CD4-positive, alpha-beta T cell treated with Interleukin-15 for 4 hours (primary cell): ENCODE measurements at places on chromosomes 2 and 18.

DNA sequence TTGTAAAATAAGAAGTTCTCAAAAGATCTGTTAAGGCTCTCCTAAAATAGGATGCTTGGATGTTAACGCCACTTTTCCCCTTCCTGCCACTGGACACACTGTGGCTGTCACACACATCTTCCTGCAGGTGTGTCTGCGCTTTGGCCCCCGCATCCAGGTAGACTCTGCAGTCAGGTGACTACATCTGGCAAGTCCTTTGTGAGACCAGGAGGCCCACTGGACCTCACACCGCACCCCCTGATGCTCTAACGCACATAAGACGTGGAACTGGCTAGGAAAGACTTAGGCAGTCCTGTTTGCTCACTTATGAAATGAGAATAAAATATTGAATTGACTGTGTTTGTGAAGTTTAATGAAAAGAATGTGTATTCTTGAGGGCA, 67.6 kb upstream of the PXDN start:
- no peak for DNase-seq

- DNase-seq = no peak
These were observed 27.1 kb upstream of the SOX11 start for GRCh38 chr2:5665066-5665465.

DNA sequence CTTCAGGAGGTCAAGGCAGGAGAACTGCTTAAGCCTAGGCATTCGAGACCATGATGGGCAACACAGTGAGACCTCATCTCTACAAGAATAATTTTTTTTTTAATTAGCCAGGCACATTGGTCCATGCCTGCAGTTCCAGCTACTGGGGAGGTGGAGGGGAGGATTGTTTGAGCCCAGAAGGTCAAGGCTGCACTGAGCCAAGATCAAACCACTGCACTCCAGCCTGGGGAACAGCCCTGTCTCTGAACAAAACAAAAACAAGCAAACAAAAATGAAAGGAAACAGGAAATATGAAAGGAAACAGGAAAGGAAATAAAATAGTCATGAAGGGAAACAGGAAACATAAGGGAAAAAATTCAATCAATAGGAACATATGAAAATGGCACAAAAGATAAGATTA, 64.7 kb upstream of the TMEM247 start:
- DNase-seq = no peak

DNA sequence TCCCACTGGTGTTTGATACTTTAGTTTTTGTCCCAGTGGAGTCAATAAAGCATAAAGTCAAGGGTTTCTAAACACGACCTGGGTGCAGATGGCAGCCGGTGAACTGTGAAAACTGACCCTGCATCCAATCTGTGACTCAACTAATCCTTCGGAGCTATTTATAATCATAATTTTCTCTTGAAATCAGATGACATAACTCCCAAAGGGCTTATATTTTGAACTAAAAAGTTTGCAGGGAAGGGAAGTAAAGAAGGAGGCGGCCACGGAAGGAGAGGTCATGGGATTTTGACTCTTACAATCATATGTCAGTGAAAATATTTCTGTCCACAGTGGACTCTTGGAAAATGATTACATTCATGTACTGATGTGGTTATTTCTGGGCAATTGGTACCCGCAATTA, 178.5 kb downstream of the PDE1A start:
- no peak for DNase-seq

DNA sequence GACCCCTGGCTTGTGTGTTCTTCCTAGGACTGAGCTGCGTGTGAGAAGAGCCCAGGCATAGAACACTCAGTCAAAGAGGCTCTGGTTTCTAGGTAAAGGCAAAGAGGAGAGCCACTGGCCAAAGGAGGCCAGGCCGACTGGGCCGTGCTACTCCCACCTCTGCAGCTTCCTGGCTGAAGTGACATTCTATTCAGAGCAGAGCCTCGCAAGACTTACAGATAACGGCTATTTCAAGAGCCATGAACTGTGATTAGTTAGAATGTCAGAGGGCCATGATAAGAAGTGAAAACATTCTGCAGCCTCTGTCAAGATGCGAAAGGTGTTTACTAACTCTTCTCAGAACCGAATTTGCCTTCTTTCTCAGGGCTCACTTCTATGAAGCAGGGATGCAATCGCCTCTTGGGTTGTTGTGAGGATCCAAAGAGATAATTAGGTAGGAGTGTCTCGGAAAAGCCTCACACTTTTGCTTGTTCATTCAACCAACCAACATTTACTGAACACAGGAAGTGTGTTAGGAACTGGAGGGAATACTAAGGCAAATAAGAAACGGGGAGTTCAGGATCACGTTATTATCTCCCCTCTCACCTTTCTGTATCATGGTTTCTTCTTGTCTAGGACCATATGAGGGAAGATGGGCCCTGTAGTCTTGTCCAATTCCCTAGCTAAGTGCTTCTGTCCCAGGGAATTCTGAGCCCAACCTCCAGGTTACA, 3.4 kb upstream of the DNAJC5G start:
- no peak for DNase-seq

DNA sequence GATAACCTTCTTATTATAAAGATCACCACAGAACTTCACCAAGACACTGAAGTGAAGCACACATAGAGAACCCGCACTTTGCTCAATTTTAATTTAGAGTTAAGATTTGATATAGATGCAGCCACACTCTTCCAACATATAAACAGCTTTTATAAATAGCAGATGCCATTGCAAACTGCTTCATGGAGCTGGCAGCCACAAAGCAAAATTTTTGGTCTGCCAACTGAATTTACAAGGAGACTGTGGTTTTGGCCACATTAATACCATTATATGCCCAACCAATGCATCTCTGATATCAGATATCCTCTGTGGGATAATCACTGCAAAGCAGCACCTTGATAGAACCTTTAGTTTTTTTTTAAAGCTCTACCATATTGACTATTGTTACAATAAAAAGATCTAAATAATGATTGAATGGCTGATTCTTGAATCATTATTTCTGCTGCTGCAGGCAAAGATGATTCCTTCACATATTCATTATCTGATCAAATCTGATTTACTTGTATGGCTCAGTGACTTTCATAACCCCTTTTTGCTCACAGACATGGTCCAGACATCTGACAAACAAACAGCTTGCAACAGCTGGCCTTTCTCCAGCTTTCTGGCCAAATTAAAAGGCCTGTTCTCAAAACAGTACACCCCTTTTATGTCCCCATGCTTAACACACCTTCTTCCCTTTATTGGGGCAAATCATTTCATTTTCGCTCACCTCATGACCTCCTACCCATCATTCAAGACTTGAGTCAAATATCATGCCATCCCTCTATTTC, 88.4 kb downstream of the METTL4 start:
- no peak for DNase-seq

- DNase-seq = no peak
These were observed 21.2 kb upstream of the NCKAP5 start for GRCh38 chr2:133589456-133589855.

- DNase-seq = no peak
These were observed 48.6 kb upstream of the DAPL1 start for GRCh38 chr2:158746488-158746887.

- no peak for DNase-seq
These were observed 80.3 kb upstream of the RPE start for GRCh38 chr2:209922116-209922515.

- DNase-seq = no peak
These were observed 68.2 kb downstream of the UBR3 start for GRCh38 chr2:169895294-169895985.

GRCh38 chr2:164103271-164103670, 367.5 kb upstream of the FIGN start:
- no peak for DNase-seq

GRCh38 chr2:217279556-217279955, 419.7 kb upstream of the TNP1 start:
- no peak for DNase-seq

- no peak for DNase-seq
These were observed 19.2 kb downstream of the ANO7 start for GRCh38 chr2:241207641-241208040.

DNA sequence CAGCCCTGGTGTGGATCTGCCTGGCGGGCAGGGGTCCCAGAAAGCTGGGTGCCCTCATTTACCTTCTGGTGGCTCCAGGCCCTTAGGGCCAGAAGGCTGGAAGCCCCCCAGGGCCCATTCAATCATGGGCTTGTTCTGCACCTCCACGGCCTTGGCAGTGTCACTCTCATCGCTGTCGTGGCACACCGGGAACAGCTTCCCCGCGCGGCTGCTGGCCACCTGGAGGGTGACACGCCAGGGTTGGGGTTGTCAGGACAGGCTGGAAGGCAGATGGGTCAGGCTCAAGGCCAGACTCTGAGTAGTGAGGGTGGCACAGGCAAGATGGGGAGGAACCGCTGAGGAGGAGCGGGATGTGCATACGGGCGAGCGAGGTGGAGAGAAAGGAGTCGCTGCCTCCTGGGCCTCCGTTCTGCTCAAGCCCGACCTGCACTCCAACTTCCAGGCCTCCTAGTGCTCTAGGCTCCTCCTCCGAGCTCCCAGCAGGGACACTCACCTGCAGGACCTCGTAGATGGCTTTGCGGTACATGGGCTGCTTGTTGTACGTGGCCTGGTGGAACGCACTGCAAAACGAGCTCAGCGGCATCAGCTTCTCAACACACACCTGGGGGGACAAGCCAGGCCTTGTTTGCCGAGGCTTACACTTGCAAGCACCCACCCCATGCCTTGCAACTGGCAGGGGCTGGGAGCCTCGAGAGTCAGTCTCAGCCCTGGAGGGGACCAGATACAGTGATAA, 78.3 kb upstream of the POMC start:
- no peak for DNase-seq

DNA sequence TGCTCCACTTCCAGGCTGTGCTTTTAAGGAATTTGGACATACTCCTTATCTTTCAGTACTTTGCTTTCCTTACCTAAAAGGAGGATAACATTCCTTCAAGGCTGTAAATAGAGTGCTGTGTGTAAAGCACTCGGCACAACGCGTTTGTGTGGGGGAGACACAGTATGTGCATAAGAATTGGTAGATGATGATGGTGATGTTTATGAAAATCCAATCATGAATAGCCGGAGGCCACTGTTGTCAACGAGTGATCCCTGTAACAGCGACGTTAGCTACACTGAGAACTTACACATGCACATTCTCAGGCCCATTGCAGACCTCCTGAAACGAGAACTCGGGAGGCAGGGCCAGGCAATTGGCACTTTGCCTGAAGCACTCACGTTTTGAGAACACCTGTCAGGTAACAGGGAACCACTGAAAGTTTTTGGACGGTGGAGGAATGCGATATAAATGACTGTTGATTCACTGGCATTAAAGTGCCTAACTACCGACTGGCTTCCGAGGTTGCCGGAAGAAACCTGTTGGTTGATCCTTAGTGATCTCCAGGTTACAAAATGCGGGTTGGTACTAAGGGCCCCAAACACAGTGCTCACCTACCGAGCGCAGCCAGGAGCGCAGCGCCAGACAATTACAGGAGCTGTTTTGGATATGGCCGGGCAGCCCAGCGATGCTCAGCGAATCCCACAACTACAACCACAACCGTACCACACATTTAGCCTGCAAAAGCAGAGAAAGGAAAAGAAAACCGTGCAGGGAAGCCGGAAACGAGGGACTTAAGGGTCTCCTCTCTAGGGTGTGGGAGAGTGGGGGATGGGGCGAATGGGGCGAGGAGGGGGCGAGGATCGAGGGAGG, 1.0 kb upstream of the MAP4K4 start:
- DNase-seq = peak; percentile 20

DNA sequence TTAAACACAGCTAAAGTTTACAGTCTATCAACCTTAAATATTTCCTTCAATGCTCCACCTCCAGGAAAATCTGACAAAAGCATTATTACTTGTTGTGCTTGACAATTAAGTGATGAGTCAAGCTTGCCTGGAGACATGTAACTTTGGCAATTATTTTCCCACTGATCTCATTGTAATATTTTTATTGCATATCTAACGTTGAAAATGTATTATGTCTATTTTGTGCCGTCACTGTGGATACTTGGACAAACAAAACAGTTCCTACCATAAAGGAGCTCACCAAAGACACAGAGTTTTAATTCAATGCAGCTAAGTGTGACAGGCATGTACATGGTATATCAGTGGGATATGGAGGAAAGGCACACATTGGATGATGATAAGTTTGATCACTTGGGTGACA, 24.7 kb downstream of the RNF103 start:
- DNase-seq = no peak

- DNase-seq = no peak
These were observed 6.8 kb downstream of the TFPI start for GRCh38 chr2:187547353-187547979.

GRCh38 chr2:205462681-205463345, 219.5 kb upstream of the NRP2 start:
- DNase-seq = no peak

DNA sequence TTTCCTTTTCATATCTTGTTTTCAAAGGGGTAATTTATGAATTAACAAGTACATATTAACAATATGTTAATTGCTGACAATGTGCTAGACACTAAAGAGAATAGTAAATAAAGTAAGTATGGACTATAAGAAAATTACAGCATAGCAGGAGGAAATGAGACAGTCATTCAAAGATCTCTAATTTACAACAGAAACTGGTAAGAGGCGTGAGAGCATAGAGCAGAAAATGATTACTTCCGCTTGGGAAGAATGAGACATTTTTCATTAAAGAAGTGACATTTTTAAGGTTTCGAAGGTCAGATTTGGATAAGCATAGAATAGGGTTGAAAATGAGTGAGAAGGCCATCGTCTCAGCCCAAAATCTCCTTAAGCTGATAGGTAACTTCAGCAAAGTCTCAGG, 184.4 kb upstream of the SESTD1 start:
- DNase-seq = no peak

DNA sequence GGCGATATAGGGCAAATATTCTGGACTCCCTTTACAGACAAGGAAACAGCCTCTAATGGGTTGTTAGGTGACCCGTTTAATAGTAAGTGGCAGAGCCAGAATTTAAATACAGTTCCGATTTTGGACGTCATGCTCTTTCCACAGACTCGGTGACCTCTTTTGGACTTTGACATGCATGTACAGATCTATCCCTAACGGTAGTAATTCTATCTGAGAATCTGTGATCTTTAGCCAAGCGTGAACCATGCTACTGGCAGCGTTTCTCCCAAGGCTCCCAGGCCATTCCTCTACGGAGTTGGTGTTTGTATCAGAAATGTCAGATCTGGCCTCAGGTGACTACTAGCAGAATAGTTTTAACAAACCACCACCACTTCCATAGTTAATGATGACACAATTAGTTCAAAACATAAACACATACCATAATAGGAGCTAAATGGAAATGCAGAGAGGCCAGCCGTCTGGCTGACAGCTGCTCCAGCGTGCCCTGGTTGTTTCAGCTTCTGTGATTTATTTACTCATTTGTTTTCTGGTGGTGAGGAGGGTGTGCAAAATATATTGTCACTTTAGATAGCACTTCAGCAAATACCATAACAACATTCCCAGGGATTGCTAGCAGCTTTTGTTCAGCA, 304.6 kb upstream of the LYPD1 start:
- no peak for DNase-seq
